ENCODE measurements at places on chromosomes 5 and 9. TPM values are rescaled to one million over a fixed set of nuclear protein-coding genes. Genes with fewer than 3 reads are reported as not detected.
A peak's percentile ranks its signal among the peaks of the same experiment; 100 is the strongest.

DNA sequence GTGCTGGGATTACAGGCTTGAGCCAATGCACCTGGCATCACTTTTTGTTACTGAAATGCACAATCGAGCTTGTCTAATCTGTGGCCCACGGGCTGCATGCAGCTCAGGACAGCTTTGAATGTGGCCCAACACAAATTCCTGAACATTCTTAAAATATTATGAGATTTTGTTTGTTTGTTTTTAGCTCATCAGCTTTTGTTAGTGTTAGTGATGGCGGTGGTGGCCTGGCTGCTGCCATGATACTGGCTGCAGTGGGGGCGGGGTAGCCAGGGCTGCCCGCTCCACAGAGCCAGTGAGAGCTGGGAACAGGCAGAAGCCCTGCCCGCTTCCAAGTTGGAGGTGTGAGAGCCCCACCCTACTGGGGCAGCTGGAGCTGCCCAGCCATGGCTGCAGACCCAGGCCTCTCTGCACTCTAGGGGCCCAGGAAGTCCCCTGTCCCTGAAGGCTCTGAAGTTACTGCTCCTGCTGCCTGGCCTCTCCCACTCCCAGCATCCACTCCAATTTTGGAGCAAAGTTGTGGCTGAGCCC lies 76.6 kb upstream of the SHB start:
- H3K27me3 ChIP-seq, result peaks cover 43% of the 10 kb centered on the region
- H3K4me1 ChIP-seq, result peaks cover 5% of the 10 kb centered on the region
- no peak overlapping the region for H3K27ac ChIP-seq
- DNase-seq, result no peak

- H3K4me3 ChIP-seq, result peak overlapping the region; percentile 38
- peaks cover 2% of the 10 kb centered on the region for H3K4me1 ChIP-seq
- peak; percentile 75 for DNase-seq
- no peak overlapping the region for H3K27ac ChIP-seq
These were observed 22.0 kb upstream of the MAPK9 start for GRCh38 chr5:180313677-180314505.

DNA sequence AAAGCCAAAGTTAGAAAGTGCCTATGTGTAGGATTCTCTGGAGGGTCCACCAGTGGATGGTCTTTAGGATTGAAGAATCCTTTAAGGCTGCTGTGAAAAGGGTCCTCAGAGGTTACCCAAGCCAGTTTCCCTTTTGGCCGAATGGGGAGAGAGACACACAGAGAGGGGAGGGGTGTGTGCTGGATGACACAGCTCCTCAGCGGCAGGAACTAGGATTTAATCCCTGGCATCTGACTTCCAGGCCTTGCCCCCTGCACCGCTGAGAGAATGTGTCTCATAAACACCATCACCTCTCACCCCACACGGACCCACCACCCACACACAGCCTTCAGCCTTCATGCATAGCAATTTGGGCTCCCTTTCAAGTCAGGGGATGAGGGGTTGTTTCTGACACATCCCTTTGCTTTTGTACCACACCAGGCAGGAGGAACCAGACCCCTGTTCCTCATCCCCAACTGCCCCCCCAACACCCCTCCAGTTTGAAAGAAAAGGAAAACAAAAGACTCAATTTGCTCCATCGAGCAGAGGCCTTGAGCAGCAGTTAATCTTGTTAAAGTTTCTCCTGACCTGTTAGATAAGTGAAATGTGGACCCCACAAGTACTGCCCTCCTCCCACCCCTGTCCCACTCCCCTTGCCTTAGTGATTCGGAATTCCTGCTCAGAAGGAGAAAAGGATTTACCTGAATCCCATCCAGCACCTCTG lies 4.0 kb downstream of the PAPPA start:
- H3K27me3 ChIP-seq, result no peaks in the 10 kb centered on the region
- H3K27ac ChIP-seq, result no peak overlapping the region
- H3K4me3 ChIP-seq, result no peak overlapping the region
- peaks cover 3% of the 10 kb centered on the region for H3K4me1 ChIP-seq

- DNase-seq, result no peak
- no peaks in the 10 kb centered on the region for H3K36me3 ChIP-seq
- no peaks in the 10 kb centered on the region for H3K27me3 ChIP-seq
- no peak overlapping the region for H3K4me3 ChIP-seq
- H3K4me1 ChIP-seq, result peaks cover 20% of the 10 kb centered on the region
These were observed 120.4 kb upstream of the SPRY4 start for GRCh38 chr5:142445266-142445665.

- no peak for DNase-seq
- H3K36me3 ChIP-seq, result no peaks in the 10 kb centered on the region
- no peak overlapping the region for H3K27ac ChIP-seq
These were observed 96.6 kb downstream of the FNBP1 start for GRCh38 chr9:129946246-129946995.

DNA sequence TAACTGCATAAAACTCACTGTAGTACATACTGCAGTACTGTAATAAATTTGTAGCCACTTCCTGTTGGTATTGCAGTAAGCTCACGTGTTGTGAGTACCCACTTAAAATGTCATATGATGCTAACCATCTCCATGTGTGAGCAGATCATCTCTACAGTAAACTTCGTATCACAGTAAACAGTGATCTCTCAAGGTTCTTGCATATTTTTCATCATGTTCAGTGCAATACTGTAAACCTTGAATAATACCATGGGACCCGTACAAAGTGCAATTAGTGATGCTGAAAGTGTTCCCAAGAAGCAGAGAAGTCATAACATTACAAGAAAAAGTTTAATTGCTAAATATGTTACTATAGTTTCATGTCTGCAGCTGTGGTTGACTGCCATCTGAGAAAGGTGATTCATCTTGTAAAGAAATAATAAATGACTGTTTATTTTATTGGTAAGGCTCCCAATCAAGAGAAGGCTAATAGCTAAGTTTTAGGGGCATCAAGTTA lies 253.8 kb upstream of the POU5F2 start:
- H3K27me3 ChIP-seq, result no peaks in the 10 kb centered on the region
- no peak overlapping the region for H3K27ac ChIP-seq
- H3K36me3 ChIP-seq, result no peaks in the 10 kb centered on the region
- no peak overlapping the region for H3K4me3 ChIP-seq
- H3K4me1 ChIP-seq, result peaks cover 9% of the 10 kb centered on the region

- no peak overlapping the region for H3K27ac ChIP-seq
- DNase-seq, result peak; percentile 46
- H3K4me3 ChIP-seq, result no peak overlapping the region
- H3K4me1 ChIP-seq, result peaks cover 14% of the 10 kb centered on the region
These were observed 293.8 kb downstream of the CWC27 start for GRCh38 chr5:65062469-65063083.

- no peak overlapping the region for H3K27ac ChIP-seq
- no peaks in the 10 kb centered on the region for H3K36me3 ChIP-seq
- no peaks in the 10 kb centered on the region for H3K27me3 ChIP-seq
- no peak for DNase-seq
These were observed 177.5 kb downstream of the ZDHHC21 start for GRCh38 chr9:14515571-14516198.

GRCh38 chr9:137273095-137273490 lies 4.4 kb upstream of the TOR4A start:
- no peaks in the 10 kb centered on the region for H3K27me3 ChIP-seq
- no peak overlapping the region for H3K4me3 ChIP-seq
- no peak overlapping the region for H3K27ac ChIP-seq
- no peaks in the 10 kb centered on the region for H3K36me3 ChIP-seq

GOLPH3 gene
- 67.2 TPM for total RNA-seq

DNM1 gene
- 2.9 TPM for total RNA-seq

ALDH1A1 gene
- 287 TPM for total RNA-seq

FOXD4L4 gene
- 0.15 TPM for total RNA-seq
